ENCODE measurements at places on chromosomes 16 and 17.

DNA sequence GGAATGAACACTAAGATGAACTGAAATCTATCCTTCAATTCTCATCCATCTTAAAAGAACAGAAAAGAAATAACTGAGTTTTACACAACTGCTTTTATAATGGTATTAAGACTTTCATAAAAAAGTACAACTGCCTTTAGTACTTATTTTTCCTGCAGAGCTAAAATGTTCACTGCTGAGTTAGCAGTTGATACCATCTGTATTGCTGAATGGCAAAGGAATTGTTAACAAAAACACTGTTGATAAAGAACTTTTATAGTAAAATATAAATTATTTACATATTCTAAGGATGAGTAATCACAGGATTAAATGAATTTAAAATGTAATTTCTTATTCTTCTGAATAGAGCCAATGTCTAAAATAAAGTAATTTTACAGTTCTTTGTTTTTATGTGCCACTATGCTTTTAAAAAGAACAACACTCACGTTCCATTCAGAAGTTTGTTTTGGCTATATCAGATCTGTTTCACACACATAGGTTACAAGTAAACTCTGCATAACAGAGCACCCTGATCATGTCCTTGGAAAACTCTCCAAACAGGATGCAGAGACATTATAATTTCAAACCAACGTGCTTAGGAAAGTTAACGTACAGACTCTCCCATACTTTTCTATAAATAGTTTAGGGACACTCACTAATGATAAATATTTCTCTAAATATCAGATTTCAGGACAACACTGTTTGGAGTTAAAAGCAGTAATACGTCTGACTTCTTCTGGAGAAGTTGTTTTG is 151.1 kb downstream of the ITFG1 start:
- DNase-seq = no peak

- no peak for DNase-seq
These were observed 50.6 kb downstream of the CREBBP start for GRCh38 chr16:3829631-3830536.

DNA sequence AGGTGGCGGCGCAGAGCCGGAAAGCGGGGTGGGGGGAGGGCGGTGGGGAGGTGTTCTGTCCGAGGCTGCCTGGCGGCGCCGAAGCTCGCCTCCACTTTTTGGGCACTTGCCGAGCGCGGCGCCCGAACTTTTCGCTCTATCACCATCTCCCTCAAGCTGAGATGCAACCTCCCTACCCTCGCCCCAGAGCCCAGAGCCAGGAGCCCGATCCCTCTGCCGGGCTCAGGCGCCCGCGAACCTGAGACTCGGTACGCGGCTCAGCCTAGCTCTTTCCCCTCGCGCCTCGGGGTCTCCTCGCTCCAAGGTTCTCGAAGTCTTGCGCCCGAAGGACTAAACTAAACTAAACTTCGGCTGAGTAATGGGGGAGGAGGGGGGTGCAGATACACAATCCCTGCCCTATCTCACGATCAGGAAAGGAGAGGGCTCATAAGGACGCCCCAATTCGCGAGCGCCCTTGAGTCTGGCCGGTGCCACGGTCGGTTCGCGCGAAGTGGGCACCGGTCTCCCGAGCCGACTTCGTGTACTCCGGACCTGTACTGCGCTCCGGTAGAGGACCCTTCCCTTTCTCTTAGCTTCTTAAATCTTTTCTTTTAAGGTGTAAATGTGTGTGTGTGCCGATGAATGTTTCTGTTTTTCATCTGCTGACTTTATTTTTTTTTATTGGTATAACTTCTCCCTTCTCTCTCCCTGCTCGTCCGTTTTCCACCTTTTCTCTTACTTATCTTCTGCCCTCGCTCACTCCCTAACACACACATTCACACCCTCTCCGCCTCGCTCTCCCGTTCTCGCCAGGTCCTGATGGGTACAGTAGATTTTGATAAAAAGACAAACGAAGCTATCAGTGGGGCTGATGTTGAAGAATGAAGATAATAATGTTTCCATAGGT is 1.9 kb upstream of the SALL1 start:
- no peak for DNase-seq

DNA sequence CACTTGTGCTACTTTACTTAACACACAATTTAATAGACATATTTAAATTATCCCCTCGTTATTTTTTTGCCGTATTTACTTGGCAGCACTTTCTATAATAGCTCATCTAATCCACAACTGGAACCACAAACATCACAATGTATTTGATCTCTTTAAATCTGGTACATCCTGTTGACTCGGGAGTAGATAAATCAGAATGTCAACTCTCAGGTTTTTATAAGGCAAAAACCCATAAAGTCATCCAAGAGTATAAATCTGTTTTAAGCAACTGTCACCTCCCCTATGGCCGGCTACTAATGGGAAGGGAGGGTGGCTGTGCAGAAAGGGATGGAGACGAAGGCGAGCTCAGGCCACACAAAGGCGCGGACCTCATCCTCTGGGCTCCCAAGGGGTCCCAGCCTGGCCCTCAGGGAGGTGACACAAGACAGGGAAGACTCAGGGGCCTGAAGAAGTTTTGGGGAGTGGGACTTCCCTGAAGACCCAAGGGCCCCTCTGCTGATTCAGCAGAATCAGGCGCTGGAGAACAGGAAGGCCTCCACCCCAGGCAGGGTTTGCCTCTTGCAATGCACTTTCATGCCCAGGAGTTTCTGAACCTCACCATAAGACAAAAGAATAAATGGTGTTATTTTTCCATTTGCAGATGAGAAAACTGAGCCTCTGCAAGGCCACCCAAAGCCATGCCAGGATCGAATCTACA is 122.5 kb downstream of the ZNF423 start:
- no peak for DNase-seq

GRCh38 chr17:61488878-61489718 is 36.9 kb downstream of the TBX4 start:
- DNase-seq = no peak

DNA sequence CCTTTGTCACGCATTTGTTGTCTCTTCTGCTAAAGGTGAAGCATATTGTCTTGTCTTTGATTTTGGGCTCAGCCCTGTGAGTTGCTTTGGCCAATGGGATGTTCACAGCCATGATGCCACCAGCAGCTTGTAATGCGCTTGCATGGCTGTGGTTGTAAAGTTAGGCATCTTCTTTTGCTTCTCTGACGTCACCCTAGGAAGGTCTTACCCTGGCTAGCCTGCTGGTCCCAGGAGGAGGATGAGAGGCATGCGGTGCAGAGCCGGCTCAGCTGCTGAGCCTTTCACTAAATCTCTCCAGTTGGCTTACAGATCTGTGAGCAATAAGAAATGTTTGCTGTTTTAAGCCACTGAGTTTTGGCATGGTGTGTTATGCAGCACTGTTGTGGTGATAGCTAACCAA is 40.8 kb downstream of the IRX6 start:
- DNase-seq = no peak

- no peak for DNase-seq
These were observed 952 bp downstream of the ENKD1 start for GRCh38 chr16:67665598-67665997.

GRCh38 chr17:64145751-64146417 is 15.9 kb upstream of the ERN1 start:
- peak; percentile 98 for DNase-seq
